ENCODE measurements at places on chromosomes 3 and 15.

DNA sequence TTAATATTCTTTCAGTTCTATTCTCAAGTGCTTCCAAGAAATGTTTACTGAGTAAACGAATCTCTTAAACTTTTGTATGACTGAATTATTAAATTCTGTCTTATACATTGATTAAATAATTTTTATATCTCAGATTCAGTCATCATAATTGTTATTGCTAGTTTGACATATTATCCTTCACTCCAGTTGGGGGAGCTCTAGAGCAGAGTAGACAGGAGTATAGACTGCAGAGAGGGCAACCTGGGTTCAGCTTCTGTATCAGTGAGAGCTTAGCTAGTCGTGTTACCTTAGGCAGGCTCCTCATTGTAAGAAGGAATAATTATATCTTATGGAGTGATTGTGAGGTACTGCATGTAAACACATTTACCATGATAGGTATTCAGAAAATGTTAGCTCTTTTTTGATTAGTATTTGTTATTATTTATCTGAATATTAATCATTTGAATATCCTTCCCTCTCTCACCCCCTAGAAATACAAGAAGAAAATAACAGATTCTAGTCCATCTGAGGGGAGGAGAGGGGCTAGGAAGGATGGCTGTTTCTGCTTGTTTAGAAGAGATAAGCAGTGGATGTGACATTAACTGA lies 31.0 kb upstream of the ZCWPW2 start:
- DNase-seq = no peak

DNA sequence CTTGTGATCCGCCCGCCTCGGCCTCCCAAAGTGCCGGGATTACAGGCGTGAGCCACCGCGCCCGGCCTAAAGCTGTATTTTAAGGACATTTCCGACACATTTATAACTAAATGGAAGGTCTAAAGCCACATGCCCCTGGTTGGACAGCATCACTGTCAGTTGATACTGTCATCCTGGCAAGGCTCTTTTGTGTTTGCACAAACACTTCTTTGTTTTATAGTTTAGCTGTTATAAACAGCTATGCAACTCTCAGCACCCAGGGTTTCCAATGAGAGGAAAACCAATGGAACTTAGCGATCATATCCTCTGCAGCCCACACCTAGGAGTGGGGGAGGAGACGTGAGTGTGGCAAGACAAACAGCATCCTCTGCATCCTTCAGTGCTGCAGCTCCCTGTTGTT lies 19.7 kb downstream of the NIPA1 start:
- DNase-seq = no peak

DNA sequence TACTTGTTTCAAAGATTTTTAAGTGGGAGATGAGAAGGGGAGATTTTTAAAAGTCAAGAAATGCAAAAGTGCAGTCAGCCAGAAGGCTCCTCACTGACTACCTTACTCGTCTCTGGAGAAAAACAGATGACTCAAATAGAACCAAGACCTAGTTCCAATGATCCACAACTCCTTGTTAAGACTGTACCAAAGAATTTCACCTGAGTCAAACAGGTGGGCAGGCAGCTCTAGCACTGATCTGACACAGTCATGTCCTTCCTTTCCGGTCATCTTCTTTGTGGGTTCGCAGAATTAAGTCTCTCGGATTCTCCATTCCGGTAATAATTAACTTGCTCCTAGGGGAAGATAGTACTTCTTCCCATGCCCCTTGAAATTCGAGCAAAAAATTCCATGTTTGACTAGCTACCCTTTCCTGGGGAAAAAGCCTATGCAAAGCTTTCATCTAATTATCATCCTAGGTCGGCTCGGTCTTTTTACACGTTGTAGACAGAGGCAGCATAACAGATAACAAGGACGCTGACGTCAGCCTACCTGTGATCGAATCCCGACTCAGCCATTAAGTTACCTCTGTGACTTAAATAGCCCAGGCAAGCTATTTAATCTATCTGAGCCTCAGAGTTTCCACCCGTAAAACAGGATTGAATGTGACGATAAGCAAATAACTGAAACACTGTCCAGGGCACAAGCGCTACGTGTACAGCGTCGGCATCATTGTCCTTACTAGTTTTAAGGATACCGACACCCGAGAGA lies 758 bp downstream of the SELENOK start:
- DNase-seq = no peak

- DNase-seq = no peak
These were observed 1.9 kb downstream of the VGLL4 start for GRCh38 chr3:11641683-11642430.

- peak; percentile 11 for DNase-seq
These were observed 63.5 kb downstream of the OTOL1 start for GRCh38 chr3:161560008-161560637.

DNA sequence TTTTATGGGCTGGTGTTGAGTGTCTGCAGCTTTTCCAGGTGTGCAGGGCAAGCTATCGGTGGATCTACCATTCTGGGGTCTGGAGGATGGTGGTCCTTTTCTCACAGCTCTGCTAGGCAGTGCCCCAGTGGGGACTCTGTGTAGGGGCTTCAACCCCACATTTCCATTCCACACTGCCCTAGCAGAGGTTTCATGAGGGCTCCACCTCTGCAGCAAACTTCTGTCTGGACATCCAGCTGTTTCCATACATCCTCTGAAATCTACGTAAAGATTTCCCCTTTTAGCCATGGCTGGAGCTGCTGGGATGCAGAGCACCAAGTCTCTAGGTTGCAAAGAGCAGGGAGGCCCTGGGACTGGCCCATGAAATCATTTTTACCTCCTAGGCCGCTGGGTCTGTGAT lies 11.6 kb downstream of the RFX7 start:
- no peak for DNase-seq
